ENCODE measurements at places on chromosomes 13 and 19.

GRCh38 chr19:2488405-2488941 is 12.5 kb downstream of the GADD45B start:
- DNase-seq: no peak

GRCh38 chr13:105112561-105112960 is 1422.9 kb downstream of the EFNB2 start:
- DNase-seq: no peak

DNA sequence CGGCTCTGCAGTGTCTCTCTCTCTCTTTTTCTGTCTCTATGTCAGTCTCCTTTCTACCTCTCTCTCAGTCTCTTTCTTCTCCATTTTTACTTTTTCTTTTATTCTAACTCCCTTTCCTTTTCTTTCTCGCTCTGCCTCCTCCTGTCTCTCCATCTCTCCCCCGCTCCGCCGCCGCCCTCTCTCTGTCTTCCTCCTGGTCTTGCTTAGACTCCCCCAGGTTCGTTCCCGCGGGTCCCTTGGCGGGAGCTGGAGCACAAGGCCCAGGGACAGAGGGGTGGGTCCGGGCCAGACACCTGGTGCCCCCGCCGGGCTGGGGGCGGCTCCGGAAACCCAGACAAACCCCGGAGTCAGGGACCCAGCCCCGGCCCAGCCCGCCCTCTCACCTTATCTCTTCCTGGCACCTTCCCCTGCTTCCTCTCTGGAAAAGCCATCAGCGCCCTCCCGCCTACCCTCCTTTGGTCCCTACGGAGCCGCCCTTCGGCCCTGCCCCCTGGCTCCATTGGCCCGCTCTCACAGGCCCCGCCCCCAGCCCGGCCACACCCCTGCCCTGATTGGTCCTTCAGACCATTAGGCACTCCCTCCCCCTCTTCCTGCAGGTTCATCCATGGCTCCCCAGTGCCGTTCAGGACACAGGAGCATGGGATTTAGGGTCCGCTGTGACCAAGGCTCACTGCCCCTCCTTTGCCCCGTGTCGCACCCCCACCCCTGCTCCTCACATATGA is 15.4 kb upstream of the NOP53 start:
- DNase-seq: no peak

- no peak for DNase-seq
Measured at GRCh38 chr13:27662738-27663470, 41.2 kb downstream of the POLR1D start.

GRCh38 chr19:2282062-2282861 is at the start of gene PEAK3:
Gene PEAK3 (minus strand): TSS chr19:2282175. CDS start chr19:2280931, 1,244 bp downstream.
- peak; percentile 91 for DNase-seq

Measured in natural killer cell treated with Interleukin-12 subunit alpha and Interleukin-12 subunit beta and Interleukin-15 and Interleukin-18, amount 100 ng/mL, for 72 hours (primary cell).